ENCODE measurements at places on chromosomes 6 and 20. TPM values are rescaled to one million over a fixed set of nuclear protein-coding genes. Genes with fewer than 3 reads are reported as not detected.

Gene EFCAB8
- not detected for polyA plus RNA-seq

Gene PARD6B
- 0.27 TPM for polyA plus RNA-seq

- DNase-seq, result no peak
Measured at GRCh38 chr6:139779988-139780774, 405.7 kb upstream of the CITED2 start.

GRCh38 chr6:36631326-36632011 lies 37.3 kb downstream of the SRSF3 start:
- no peak for DNase-seq
